Activated CD8-positive, alpha-beta memory T cell treated with anti-CD3 and anti-CD28 coated beads for 1 hour (primary cell): ENCODE measurements at places on chromosomes 5 and 9.

DNA sequence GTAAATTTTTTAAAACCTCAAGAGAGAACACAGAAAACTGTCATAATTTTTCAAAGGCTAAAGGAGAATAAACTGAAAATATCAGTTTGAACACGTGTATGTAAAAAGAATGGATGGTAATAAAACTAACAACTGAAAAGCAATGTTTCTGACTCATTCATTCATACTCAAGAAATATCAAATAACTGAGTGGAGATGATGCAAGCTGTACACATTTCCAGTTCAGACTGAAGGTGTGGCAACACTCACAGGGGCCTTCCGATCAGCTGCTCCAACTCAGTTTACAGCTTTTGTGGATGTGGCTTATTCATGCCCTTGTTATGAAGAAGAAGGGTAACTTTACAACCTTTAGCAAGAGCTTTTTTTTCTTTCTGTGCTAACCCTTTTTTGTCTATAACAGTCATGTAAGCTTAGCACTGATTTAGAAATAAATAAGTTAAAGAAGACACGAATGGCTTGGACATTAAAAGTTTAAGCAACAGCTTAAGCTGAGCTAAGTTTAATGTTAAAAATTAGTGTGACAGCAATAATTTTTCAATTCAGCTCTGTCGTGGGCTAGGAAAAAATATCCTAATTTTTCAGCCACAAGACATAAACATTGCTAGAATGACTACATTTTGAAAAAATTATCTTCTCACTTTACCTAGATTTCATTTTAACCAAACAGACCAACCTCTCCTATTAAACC, 453.5 kb downstream of the RAB3C start:
- DNase-seq = no peak

- no peak for DNase-seq
Measured at GRCh38 chr5:78286290-78286689, 8.2 kb downstream of the AP3B1 start.

DNA sequence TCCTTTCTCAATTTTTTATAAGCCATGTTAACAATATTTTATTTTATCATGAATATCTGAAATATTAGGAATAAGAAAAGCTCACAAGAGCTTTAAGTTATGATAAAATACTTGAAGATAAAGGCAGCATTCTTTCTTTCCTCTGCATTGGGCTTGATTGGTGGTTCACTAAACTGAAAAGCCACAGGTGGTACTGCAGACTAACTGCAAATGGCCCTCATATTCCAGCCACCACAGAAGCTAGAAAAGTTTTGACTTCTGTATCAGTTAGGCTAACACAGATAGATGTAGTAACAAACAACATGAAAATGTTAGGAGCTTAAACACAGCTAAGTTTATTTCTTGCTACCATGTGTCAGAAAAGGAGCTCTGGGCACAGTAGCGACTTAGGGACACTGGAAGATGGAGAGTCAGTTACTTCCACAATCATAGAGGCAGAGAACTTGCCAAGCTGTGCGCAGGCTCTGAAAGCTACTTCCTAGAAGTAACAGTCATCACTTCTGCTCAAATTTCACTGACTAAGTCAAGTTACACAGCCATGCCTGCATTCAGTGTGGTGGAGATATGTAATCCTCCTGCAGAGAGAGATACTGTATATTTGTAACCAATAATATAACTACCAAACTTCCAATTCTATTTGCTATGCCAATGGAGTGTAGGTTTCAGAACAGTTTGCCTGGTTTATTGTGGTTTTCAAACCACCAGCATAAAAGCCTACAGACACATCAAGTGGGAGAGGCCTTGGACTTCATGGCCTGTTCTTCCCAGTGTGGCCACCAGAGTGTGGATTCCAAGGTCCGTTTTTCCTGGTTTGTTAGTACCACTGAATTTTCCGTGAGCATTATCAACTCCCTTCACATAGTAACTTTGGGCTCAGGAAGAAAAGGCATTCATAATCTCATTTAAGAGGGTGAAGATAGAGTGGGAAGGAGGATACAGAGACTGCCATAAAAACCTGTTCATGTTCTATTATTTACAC, 268.3 kb downstream of the PJA2 start:
- DNase-seq = no peak

- no peak for DNase-seq
Measured at GRCh38 chr9:98724810-98725530, 16.2 kb upstream of the GABBR2 start.

DNA sequence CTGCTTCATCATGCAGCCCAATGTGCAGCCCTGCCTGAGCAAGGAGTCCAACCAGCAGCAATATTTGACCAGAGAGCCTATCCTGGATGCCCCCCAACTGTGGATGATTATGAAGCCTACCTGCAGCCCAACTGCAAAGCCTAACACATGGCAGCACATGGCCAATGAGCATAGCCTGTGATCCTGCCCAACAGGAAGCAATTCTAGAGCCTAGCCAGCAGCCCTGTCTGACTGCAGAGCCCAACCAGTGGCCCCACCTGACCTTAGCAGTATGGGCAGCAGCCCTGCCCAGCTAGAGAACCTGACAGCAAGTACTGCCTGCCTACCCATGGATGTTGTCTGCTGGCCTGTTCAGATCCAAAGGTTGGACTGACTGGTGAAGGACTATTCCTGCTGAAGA, 97.3 kb upstream of the SH3GL2 start:
- DNase-seq = no peak

DNA sequence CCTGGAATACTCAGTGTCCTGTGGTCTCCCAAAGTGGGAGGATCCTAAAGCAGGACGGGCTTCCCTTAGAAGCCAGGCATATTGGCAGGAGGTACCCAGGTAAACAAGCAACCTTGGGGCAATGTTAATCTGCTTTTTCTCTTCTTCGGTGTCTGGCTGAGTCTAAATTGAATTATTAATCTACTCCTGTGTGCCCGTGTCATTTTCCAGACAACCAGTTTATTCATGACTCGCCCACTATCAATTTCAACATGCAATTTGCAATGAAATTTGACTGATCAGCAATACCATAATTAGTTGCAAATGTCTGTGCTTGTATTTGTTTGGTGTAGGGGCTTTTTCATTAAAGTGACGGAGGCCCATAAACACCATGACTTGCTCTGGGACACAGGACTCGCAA, 32.9 kb upstream of the JADE2 start:
- DNase-seq = no peak

DNA sequence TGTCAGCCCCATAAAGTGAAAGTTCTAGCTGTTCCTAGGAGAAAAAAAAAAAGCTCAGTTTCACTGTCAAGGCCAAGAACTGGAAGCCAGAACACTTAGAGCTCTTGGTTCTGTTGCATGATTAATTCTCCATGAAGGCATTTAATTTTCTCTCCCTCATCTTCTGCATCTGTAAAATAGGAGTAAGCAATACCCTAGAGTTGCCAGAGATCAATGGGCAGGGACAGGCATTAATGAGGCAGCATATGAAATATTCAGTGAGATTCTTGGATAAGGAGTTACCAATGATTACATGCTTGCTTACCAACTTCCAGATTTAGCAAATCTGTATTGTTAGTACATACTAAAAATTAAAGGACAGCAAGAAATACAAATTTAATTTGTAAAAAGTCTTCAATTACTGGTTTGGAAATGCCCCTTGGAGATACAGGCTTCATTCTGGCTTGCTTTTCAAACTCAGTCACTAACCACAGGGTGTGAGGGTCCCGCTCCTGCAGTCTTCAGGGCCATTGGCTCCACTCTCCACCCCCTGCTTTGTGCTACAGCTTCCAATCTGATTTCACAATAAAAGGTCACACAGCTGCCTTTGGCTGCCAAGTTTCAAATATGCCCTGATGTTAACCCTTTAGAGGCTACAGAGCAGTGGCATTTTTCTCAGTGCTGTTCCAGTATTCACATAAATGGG, 624.6 kb downstream of the BNC2 start:
- no peak for DNase-seq

DNA sequence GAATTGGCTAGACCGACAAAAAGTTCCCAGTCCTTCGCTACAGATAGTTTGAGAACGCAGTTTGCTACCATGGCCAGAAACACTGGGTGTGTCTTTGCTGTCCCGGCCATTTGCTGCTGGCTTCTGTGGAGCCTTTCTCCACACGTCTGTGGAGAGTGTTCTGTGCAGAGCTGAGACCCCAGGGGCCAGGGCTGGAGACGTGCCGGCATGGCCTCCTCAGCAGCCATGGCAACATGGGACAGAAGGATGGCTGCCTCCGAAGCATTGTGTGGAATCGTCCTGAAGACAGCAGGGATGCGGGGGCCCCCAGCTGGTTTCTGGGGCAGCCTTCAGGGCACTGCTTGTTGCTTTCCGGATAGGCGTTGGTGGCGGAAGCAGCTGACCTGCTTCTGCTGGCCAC, 142.8 kb downstream of the GADD45G start:
- no peak for DNase-seq

DNA sequence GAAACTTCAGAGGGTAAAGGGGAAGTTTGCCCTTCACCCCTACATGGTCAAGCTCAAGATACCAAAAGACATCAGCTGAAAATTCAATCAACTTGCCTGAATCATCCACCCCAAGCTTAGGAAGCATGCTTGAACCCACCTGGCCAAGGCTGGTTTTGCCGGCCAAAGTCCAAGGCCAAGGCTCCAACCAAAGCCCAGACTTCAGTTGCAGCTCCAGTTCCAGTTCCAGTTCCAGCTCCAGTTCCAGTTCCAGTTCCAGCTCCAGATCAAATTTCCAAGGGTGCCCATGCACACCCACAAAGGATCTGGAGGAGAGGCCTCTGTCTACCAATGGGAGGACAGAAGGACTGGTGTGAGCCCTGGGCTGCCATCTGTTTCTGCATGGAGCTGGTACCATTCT, 4.6 kb upstream of the SERINC5 start:
- no peak for DNase-seq

DNA sequence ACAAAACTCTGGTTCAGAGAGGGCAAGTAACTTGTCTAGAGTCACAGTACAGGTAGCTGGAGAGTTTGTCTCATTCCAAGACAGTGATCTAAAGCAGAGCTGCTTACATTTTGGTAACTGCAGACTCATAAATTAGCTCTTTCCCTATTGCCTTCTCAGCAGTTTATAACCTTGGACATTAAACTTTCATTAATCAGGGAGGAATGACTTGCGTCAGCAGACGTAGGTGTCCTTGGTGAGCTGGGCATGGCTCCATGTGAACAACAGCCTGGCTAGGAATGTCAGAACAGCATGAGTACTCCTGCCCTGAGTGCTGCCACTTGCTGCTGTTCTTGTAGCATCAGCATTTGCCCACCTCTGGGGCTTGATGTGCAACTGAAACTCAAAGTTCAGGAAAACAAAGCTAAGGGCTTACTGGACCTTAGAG, 2.2 kb upstream of the ALDOB start:
- DNase-seq = no peak

DNA sequence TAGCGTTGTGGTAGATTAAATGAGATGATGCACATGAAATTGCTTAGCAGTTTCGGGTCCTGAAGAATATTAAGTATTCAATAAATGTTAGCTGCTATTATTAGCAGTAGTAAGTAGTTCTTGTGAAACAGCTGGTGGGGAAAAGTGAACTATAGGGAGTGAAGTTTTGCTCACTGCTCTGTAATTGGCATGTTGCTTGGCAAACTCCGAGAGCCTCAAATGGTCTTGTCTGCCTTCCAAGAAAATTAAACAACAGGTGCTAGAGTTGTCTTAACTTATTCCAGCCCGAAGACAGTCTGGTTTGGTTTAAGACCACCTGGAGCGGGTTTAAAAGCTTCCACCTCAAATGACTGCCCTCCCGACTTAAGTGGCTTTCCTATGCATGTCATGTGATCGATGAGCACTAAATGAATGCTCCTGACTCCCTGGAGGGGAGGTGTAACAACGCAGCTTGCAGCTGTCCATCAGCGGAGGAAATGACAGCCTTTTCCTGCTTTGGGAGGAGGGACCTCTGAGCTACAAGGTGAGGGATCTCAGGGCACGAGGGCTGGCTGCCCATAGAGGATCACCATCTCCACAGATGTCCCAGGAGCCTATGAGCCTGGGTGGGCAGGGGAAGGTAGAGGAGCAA, 202.9 kb upstream of the PANK3 start:
- DNase-seq = no peak

GRCh38 chr9:21527579-21527978, 45.5 kb upstream of the IFNE start:
- DNase-seq = no peak

- DNase-seq = no peak
Measured at GRCh38 chr5:140344683-140345423, 1.6 kb downstream of the HBEGF start.

DNA sequence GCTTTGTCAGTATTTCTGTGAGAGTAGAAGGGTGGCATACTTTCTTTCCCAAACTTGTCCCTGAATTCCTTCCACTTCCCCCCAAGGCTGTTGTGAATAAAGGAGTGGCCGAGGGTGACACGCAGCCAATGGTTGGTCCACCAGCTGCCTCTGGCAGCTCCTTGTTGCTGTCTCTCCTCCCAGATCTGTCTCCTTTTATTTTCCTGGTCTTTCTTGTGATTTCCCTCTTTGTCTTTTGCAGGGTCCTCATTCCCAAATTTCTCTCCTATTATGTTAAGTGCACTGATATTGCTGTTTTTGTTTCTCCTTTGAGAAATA, 137.5 kb upstream of the HMHB1 start:
- DNase-seq = no peak

GRCh38 chr9:102650896-102651295, 344.2 kb upstream of the CYLC2 start:
- no peak for DNase-seq

DNA sequence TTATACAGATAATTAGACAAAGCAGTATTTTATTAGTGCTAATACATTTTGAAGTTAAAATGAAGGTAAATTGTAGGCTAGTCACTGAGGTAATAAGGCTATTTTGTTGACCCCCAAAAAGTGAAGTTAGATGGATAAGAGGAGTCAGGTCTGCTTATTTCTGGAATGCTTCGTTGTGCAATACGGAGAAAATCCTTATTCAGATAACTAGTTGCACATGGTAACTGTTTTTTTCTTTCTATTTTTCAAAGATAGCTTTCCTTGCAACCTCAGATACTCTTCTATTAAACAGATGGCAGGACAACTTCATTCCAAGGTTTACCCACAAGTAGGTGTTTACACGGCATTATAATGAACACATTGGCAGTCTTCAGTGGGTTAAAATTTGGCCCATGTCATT, 101.1 kb downstream of the TMEM174 start:
- no peak for DNase-seq

DNA sequence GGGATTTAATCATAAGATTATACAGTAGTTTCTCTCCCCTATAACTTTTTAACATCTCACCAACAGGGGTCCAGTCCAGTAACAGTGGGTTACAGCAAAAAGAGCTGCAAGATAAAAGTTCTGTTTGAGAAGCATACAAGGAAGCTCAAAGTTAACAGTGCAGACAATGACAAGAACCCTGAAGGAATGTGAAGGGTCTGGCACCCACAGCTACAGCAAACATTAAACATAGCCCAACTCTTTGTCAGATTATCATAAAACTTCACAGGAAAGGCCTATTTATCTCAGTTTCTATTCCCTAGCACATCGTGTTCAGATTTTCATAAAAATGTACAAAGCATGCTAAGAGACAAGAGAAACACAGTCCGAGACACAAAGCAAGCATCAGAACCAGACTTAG, 309.4 kb downstream of the DIRAS2 start:
- no peak for DNase-seq
